CD4-positive, alpha-beta T cell treated with Interleukin-15 for 1 hour (primary cell): ENCODE measurements at places on chromosomes 6 and 20.

DNA sequence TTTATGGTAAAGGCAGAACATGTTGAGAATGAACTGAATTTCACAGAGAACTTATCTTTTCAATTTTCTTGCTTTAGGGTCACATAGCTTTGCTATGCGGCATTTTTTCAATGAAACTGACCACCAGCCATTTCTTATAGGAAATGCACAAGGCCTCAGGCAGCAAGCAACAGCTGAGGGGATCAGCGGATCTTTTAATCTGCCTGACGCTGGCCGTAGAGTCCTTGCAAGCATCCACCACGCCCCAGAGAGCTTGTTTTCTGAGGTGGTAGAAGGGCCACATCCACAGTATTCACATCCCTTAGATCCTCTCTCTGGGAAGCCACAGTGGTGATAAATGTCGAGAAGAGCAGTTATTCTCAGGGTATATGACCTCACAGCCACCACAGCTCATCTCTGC is 34.3 kb downstream of the FLRT3 start:
- no peak for DNase-seq

GRCh38 chr20:57262301-57262700 is 4.1 kb downstream of the BMP7 start:
- DNase-seq = no peak

DNA sequence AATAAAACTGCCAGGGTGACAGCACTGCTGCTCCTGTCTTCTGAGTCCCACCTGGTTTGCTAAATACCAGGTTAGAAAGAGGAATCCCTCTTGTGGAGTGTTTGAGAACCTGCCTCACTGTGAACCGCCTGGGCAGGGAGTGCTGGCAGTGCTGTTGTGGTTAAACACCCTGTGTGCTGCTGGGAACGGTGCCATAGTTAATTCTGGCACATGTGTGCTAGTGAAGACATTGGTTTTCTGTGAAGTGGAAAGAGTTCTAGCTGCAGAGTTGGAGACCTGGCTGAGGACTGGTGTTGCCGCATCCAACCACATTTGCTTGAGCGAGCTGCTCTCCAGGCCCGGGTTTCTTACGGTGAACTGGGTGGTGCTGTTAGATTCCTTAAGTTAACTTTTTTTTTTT is 72.7 kb downstream of the IGF2R start:
- no peak for DNase-seq

GRCh38 chr20:48649868-48650267 is 177.9 kb downstream of the PREX1 start:
- no peak for DNase-seq

DNA sequence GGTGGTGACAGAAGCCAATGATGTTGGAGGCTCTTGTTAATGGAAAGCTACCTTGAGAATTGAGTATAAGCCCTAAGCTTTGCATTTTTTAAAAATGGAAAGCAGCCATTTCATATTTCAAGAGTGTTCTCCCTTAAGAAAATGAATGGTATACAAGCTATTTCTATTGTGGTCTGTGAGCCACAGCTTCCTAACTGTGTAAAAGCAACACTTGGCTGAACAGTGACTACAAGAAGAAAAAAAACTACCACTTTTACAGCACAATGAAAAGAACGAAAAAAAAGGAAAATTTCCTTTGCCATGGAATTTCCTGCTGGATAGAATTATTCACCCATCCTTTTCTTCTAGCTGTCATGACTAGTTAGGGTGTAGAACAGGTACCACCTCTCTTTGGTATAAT is 397.1 kb upstream of the BTBD3 start:
- DNase-seq = no peak
